Posterior vena cava (tissue), 2 donors: ENCODE measurements at places on chromosomes 12 and 14. TPM values are rescaled to one million over a fixed set of nuclear protein-coding genes. Genes with fewer than 3 reads are reported as not detected.

MRPL42 gene
- 59.5 TPM for total RNA-seq

OR6C74 gene
- total RNA-seq, result not detected

FAM222A gene
- total RNA-seq, result 0.79 TPM

NABP2 gene
- 23.1 TPM for total RNA-seq

CHMP4A gene
- total RNA-seq, result 41.8 TPM

KRT77 gene
- total RNA-seq, result not detected

TMTC2 gene
- 5.5 TPM for total RNA-seq

DNA sequence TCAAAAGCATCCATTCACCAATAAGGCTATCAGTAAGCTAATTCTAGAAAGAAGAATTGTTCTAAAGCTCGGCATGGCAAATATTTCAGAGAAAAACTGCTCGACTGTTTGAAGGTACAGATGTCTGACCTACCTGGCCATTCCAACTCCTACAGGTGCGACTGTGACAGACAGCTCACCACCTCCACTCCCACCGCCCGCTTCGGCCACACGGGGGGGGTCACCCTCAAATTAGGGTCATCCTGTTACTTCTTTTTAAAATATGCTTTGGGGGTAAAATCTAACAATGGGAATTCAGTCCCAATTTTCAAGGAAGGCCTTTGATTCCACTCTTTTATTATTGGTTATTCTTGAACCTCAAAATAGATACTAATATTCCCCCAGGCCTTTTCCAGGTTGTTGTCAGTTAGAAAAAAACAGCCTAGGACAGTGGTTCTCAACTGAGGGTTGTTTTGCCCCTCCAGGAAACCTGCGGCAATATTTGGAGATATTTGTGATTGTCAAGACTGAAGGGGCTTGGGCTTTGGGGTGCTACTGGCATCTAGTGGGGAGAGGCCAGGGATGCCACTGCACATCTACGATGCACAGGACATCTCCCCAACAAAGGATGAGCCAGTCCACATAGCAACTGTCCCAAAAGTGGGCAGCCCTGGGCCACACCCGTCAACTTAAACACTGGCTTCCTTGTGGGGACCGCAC lies 81.2 kb downstream of the BCL11B start:
- DNase-seq, result no peak

- DNase-seq, result no peak
These were observed 60.4 kb upstream of the SEL1L start for GRCh38 chr14:81594012-81594411.

GRCh38 chr14:50920482-50921230 lies 23.6 kb downstream of the PYGL start:
- no peak for DNase-seq

DNA sequence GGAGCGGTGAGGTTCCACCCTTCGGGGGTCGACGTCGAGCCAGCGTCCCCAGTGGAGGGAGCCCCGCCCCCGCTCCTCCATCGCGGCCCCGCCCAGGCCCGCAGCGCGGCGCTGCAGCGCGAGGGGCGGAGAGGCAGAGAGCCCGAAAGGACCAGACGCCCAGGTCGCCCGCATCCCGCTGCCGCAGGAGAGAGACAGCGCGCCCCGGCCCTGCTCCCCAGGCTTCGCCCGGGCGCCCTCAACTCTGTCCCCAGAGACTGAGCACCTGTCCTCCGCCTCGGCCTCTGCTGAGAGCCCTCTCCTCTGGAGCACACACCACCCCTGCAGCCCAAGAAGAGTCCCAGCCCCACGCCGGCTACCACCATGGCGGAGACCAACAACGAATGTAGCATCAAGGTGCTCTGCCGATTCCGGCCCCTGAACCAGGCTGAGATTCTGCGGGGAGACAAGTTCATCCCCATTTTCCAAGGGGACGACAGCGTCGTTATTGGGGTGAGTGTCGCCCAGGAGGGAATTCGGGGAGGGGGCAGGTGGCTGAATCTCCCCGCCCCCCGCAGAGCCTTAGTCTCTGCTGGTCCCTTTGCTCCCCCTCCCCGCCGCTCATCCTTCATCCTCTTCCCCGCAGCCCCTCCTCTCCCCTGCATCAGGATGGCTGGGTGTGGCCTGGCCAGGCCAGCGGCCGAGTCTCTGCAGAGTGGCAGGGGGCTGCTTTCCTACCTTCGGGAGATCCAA lies at the start of gene KIF5A:
TSS of gene KIF5A (plus strand) at position 136 of the 732 bp plus-strand sequence. CDS start at position 364, 228 bp downstream.
- DNase-seq, result peak; percentile 79

GRCh38 chr12:15662983-15663659 lies 126.1 kb downstream of the EPS8 start:
- DNase-seq, result no peak

GRCh38 chr12:104490850-104491249 lies 34.1 kb downstream of the CHST11 start:
- no peak for DNase-seq

- no peak for DNase-seq
These were observed 206.7 kb downstream of the AACS start for GRCh38 chr12:125271892-125272291.

GRCh38 chr12:89856431-89856830 lies 147.8 kb upstream of the ATP2B1 start:
- no peak for DNase-seq

DNA sequence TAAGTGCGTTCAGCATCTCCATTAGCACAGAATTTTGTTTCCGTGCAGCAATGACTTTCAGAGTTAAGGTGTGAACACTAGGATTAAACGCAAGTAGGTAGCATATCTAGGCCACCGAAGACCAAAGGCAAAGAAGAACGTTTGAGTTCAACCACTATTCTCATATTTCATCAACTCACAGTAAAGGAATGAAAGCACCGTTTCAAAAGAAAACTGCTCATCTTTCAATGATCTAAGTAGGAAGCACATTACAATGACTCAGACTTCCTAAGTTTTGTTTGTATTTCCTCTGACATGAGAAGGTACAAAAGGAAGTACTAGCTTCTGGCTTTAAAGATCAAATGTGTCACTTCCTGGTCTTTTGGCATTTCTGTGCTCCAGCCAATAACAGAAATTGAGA lies 57.6 kb downstream of the ACADS start:
- DNase-seq, result no peak
